ENCODE measurements at places on chromosomes 2 and 18.
A peak's percentile ranks its signal among the peaks of the same experiment; 100 is the strongest.

DNA sequence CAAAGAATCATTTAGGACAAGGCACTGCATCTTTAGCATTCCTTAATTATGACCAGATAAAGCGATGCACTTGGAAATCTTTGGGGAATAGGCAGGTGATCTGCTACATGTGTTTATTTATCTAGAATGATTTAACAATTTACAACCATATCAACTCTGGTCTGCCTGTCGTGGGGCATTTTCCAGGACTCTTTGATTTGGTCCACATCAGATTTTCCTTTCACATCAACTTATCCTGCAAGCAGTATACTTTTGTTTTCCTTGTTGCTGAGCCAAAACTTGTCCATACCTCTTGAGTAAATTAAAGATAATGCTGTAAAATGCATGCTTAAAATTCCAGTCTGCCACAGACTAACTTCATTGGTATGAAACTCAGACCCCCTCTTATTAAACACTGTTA, 312.4 kb upstream of the TCF4 start:
- no peak for DNase-seq

DNA sequence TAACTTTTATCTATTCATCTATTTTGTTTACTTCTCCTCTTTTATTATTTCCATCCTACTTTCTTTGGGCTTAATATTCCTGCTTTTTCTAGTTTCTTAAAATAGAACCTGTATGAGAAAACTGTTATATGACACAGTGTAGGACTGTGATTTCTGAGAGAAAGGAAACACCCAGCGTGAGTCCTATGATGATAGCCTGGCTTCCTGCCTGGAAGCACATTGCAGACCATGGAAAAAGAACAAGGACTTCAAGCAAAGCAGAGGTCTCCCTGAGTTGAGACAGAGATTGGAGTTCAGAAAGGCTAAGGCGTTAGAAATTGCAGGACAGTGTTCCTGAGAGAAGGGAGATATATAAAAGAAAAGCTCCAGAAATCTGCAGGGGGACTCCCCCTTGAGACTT, 7.8 kb downstream of the RBM44 start:
- DNase-seq: no peak

GRCh38 chr18:74166386-74166785, 18.1 kb downstream of the TIMM21 start:
- no peak for DNase-seq

DNA sequence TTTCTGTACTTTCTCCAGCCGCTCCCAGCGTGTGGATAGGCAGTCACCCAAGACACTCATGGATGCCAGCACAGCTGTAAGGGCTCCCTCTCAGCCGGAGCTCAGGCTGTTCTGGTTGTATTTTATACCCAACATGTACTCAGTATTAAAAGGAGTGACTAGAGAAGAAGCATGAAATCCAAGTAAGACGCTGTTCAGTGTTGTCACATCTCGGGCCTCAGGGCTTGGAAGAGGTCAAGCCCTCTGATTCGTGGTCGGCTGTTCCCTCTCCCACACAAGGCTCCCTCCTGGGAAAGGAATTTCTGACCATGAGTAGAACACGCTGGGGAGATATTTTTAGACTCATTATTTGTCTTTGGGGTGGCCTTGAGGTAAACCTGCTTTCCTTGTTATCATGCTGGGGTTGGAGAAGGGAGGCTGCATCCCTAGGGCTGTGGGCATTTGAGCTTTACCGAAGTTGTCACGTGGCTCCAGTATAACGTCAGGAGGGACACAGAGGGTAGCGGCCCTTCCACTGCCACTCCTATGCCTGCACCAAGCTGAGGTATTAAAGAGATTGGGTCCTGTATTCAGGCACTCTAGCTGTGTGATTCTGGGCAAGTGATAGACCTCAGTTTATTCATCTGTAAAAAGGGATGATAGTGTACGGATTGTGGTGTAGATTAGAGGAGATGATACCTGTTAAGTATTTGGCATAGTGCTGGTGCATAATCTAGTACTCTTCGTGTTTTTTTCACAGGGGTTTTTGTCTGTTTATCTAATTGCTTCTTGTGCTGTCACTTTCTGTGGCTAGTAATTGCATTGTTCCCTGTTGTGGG, 34.1 kb downstream of the HK2 start:
- DNase-seq: no peak

- DNase-seq: peak; percentile 10
Observed at GRCh38 chr2:207770602-207771404, 1.1 kb upstream of the FZD5 start.

All from CD4-positive, alpha-beta T cell treated with Interleukin-10 for 1 hour (primary cell).